ENCODE measurements at places on chromosomes 7 and 10.

DNA sequence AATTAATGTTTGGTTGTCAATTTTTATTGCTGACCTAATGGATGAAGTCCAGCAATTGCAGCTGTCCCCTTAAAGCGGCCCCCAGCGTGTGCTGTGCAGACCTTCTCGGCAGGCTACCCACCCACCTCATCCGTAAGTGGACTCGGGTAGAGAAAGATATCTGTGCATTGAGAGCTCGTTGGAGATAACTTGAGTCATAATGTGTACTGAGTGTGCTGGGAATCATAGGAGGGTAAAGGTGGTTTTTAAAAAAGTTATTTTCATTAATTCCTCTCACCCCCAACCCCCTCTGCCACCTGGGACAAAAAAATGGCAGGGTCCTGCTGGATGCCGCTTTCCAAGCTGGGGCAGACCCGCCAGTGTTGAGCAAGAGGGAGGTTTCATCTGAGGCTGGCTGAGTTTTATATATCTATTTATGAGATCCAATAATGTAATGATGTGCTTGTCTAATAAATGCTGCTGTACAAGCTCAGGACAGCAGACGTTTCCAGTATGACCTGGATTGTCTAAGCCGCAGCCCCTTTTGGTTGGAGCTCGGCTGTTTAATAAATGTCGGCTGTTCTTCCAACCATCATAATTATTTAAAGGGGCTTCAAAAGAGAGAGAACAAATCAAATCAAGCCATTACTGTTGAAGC is 119.1 kb downstream of the NKX6-2 start:
- DNase-seq = no peak

- no peak for DNase-seq
These were observed 175.8 kb upstream of the LYZL1 start for GRCh38 chr10:29112827-29113615.

GRCh38 chr10:60123668-60124067 is 217.3 kb upstream of the CCDC6 start:
- DNase-seq = no peak

DNA sequence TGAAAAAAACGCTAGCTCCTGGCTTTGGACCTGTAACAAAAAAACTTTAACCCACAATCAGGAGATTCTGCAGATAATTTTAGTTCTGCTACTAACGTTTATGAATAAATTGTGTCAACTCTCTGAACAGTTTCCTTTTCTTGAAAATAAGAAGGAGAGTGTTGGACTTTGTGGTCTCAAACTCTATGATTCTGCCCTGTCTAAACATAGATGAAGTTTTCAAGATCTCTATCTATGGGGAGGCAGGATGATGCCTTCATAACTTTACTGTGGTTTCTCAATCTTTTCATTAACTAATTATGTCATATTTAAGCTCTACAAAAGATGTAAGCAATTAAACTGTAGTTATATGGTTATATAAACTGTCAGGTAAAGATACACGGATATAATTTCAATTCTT is 162.0 kb downstream of the REEP3 start:
- DNase-seq = no peak

DNA sequence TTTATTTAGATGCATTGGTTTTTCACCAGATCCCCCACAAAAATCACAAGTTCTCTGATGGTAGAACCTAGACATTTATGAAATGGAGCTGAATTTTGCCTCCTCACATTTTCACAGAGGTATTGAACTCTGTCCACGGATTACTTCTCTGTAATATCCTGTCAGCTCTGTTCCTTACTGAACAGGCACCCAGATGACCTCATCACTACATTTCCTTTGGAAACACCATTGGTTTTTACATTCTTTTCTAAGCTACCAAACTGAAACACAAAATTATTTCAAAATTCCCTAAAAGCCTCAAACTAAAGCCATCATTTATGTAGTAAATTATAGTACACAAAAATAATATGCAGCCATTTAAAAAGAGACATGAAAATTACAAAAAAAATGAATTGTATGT is 98.3 kb upstream of the KCNIP2 start:
- no peak for DNase-seq

DNA sequence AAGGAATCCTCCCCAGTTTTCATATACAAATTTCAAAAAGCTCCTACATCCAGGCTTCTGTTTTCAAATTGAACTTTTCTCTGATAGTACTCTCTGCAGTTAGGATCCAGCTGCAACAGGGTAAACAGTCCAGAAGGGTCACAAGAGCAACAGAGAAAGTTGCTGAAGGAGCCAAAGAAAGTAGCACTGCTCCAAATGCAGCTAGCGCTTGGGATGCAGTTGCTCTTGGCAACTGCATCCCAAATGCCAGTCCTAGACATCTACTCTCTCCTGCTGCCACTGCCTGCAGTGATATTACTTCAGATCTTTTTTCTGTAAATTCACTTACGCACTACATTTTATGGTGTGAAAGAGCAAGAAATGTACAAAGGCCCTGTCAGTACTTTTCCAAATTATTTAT is 14.6 kb downstream of the GPR37 start:
- DNase-seq = no peak

GRCh38 chr7:15867441-15867840 is 181.0 kb upstream of the MEOX2 start:
- DNase-seq = no peak

DNA sequence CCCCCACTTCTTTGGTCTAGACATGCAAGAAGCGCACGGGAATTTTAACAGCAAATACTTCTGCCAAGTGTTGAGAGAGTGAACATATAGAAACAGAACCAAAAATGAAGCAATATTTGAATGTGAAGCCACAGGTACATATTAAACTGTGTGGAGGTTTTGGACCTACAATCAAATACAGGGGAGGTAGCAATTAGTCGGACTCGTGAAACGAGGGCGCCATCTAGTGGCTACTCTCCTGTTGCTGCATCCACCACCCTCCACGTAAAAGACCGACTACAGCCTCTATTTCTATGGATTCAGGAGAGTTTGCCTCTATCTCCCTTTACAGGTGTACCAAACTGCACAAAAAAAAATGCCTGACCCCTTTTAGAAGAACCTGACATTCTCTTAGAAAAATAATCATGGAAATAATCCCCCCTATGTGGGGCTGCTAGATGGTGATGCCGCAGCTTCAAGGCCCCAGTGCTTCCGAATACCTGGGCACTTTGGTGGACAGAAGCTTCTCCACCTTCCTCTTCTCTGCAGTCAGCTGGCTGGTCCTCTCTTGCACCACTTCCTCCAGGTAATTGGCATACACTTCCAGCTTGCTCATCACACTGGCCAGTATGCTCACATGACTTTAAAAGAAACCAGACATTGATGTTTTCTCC is 31.7 kb downstream of the TECTB start:
- peak; percentile 43 for DNase-seq

DNA sequence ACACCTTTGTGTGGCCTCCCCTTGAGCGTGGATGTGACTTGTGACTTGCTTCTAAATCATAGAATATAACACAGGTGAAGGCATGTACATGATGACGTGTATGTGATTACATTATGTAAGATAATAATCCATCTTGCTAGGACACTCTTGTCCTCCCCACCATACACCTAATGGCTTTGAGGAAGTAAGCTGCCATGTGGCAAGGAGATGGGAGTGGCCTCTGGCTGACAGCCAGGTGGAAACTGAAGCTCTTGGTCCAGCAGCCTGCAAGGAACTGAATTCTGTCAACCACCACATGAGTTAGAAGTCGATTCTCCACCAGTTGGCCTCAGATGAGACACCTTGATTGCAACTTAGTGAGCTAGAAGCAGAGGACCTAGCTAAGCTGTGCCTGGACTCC is 67.4 kb upstream of the ELN start:
- DNase-seq = no peak

DNA sequence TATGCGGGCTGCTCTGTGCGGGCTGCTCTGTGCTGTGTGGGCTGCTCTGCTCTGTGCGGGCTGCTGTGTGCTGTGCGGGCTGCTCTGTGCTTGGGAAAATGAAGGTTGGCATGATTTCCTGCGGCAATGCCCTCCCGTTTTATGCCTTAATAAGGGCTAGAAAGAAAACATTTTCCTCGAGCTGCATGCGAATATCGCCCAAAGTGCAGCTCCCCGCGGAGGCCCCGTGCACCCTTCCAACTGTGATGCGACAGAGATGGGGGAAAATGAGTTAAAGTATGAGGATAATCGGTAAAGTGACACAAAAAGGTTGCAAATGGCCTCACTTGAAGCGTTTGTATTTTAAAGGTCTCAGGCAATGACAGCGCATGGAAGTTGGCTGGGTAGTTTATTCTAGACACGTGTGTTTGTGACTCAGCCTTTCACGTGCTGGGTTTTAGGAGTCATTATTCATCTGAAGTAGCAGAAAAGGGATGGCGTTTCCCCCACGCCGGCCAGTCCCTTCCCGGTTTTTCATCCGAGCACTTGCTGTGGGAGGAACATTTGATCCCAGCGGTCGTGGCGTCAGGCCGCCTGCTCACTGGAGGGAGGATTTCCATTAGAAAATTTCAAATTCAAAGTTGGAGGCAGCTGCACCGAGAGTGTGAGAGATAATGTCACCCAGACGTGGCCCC is 220.7 kb downstream of the ADARB2 start:
- DNase-seq = no peak

GRCh38 chr7:4951903-4952636 is 6.9 kb downstream of the MMD2 start:
- DNase-seq = no peak

DNA sequence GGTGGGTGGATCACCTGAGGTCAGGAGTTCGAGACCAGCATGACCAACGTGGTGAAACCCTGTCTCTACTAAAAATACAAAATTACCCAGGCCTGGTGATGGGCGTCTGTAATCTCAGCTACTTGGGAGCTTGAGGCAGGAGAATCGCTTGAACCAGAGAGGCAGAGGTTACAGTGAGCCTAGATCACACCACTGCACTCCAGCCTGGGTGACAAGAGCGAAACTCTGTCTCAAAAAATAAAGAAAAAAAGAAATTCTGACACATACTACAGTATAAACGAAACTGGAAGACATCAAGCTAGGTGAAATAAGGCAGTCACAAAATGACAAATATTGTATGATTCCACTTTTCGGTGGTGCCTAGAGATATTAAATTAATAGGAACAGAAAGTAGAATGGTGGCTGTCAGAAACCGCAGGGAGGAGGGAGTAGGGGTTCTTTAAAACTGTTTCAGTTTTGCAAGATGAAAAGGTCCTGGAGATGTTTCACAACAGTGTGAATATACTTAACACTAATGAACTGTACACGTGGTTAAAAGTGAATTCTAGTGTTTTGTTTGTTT is 23.2 kb downstream of the PILRA start:
- DNase-seq = no peak

GRCh38 chr10:97651773-97652172 is 11.3 kb downstream of the PI4K2A start:
- DNase-seq = no peak

GRCh38 chr10:116120688-116121455 is 152.1 kb downstream of the GFRA1 start:
- DNase-seq = no peak

- DNase-seq = no peak
These were observed 1147.3 kb downstream of the XPNPEP1 start for GRCh38 chr10:108775911-108776475.
